ENCODE measurements at places on chromosomes 3 and 15.
A peak's percentile ranks its signal among the peaks of the same experiment; 100 is the strongest.

GRCh38 chr3:195106418-195106906, 164.5 kb downstream of the XXYLT1 start:
- DNase-seq: peak; percentile 41

DNA sequence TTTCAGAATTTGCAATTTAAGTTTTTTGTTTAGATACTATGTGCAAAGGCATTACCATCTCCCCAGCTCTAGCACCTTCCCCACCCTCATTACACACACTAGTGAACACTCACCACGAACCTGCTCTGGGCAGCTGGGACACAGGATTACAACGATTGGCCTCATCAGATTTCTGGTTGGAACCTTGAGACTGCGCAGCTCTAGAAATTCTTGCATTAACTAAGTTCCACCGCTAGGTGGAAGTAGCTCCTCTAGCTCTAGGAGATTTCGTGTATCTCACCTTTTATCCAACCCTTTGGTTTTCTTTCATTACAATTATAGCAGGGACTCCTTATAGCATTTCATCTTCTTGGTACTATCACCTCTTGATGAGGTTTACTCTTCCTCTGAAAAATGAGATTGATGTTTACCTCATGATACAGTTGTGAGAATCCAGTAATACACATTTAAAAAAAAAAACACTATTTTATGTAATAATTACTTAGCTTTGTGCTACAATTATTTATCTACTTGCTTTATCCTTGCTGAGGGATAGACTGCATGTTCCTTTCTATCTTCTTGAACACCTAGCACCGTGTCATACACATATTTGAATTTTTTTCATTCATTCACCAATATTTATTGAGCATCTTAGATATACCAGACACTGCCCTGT, 28.7 kb upstream of the PLOD2 start:
- no peak for DNase-seq

- peak; percentile 82 for DNase-seq
Measured at GRCh38 chr15:65286704-65287519, at the start of gene PARP16. PARP16 (minus strand) TSS chr15:65286883; CDS start chr15:65286426, 457 bp downstream.

- DNase-seq: no peak
Measured at GRCh38 chr3:45055032-45055410, 28.9 kb downstream of the CLEC3B start.

DNA sequence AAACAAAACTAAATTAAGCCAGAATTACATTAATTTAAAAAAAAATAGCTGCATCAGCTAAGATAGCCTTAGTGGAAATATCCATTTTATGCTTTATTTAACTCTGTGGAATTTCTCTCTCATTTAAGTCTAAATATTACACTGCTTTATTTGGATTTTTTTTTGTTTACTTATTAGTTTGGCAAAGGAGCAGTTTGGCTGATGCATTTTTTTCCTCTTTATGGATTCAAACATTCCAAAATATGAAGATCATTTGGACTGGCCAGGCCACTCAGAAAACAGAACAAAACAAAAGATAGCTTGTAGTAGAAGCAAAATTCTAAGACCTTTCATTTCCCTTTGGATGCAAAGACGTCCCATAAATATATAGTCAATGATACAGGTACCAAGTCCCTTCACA, 707.3 kb upstream of the UBE2E2 start:
- DNase-seq: no peak

DNA sequence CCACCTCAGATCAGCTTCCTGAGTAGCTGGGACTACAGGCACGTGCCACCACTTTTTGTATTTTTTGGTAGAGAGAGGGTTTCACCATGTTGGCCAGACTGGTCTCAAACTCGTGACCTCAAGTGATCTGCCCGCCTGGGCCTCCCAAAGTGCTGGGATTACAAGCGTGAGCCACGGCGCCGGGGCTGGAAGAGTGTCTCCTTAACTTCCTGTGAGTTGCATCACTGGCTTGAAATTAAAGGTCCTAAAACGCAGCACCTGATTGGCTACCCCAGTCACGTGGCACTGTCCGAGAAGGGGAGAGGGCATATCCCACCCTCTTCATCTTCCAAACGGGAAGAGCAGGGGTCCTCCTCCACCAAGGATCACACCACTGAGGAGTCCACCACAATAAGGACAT, 5.5 kb upstream of the FAM174B start:
- DNase-seq: no peak

GRCh38 chr15:68667800-68668625, 89.2 kb downstream of the CORO2B start:
- DNase-seq: no peak

DNA sequence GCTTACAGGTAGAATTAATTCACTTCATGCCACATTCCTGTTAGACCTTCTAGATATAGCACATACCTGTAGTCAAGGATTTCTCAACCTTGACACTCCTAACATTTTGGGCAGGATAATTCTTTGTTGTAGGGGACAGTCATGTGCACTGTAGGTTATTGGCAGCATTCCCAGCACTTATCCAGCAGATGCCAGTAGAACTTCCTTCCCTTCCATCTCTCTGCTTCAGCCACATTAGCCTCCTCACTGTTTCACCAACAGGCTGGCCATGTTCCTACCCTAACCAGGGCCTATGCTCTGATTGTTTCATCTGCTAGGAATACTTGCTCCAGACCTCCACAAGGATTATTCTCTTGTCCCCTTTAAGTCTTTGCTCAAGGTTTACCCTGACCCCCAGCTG, 68.0 kb upstream of the STAC start:
- DNase-seq: no peak

DNA sequence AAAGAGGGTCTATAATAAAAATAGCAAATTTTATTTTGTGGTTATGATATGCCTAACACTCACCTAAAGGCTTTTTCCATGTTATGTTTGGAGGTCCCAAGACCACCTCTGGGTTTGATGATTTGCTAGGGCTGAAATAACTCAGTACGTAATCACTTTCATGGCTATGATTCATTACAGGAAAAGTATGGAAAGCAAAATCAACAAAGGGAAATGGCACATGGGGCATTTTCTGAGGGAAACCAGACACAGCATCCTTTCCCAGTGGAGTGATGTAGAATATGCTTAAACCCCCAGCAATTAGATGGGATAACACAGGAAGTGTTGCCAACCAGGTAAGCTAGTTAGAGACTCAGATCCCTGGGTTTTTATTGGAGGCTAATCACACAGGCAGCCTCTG, 701.6 kb upstream of the CBLB start:
- DNase-seq: no peak

DNA sequence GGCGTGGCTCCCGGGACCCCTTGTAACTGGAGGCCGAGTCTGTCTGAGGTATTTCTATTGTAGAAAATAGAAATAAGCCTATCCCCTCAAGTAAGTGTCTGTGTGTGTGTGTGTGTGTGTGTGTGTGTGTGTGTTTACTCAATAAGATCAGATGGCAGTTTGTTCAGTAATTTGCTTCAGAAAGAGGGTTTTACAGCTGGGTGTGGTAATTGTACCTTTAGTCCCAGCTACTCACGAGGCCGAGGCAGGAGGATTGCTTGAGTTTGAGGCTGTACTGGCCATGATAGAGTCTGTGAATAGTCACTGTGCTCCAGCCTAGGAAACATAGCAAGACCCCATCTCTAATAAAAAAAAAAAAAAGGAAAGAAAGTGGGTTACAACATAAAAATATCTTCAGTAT, 8.7 kb downstream of the SPINT1 start:
- DNase-seq: no peak

- DNase-seq: no peak
Measured at GRCh38 chr3:194572944-194573491, 60.2 kb downstream of the TMEM44 start.

- DNase-seq: no peak
Measured at GRCh38 chr3:109353057-109353456, 15.7 kb upstream of the DPPA4 start.

GRCh38 chr3:130905551-130905950, 11.7 kb downstream of the ATP2C1 start:
- no peak for DNase-seq

DNA sequence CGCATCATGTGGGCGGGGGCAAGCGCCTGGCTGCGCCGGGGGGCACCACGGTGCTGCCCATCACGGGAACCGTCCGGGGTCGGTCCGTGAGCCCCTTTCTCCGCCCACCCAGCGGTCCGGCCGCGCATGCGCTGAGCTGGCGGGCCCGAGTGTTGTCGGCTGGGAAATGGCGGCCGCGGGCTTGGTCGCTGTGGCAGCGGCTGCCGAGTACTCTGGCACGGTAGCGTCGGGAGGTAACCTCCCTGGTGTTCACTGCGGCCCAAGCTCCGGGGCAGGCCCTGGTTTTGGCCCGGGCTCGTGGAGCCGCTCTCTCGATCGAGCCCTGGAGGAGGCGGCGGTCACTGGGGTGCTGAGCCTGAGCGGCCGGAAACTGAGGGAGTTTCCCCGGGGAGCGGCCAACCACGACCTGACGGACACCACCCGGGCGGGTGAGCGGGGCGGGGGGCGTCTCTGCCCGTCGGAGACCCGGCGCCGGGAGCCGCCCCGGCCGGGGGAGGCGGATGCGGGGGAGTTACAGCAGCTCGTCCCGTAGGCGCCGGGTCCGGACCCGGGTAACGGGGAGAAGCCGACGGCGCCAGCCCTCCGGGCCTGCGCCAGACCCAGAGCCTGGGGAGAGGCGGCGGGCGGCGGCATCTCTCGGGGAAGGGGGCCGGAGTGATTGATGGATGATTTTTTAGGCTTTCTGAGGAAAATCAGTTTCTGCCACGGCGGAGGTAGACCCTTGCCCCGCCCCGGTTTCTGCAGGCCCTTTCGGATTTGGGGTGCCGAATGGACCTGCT, at the start of gene LRCH3:
LRCH3 (plus strand) TSS at position 142 of the 779 bp plus-strand sequence; CDS start at position 167, 25 bp downstream.
- peak; percentile 76 for DNase-seq

DNA sequence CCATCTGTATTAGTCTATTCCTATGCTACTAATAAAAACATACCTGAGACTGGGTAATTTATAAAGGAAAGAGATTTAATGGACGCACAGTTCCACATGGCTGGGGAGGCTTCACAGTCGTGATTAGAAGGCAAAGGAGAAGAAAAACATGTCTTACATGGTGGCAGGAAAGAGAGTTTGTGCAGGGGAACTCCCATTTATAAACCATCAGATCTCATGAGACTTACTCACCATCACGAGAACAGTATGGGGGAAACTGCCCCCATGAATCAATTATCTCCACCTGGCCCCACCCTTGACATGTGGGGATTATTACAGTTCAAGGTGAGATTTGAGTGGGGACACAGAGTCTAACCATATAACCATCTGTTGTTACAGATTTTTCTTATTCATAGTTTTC, 42.1 kb upstream of the MB21D2 start:
- no peak for DNase-seq

DNA sequence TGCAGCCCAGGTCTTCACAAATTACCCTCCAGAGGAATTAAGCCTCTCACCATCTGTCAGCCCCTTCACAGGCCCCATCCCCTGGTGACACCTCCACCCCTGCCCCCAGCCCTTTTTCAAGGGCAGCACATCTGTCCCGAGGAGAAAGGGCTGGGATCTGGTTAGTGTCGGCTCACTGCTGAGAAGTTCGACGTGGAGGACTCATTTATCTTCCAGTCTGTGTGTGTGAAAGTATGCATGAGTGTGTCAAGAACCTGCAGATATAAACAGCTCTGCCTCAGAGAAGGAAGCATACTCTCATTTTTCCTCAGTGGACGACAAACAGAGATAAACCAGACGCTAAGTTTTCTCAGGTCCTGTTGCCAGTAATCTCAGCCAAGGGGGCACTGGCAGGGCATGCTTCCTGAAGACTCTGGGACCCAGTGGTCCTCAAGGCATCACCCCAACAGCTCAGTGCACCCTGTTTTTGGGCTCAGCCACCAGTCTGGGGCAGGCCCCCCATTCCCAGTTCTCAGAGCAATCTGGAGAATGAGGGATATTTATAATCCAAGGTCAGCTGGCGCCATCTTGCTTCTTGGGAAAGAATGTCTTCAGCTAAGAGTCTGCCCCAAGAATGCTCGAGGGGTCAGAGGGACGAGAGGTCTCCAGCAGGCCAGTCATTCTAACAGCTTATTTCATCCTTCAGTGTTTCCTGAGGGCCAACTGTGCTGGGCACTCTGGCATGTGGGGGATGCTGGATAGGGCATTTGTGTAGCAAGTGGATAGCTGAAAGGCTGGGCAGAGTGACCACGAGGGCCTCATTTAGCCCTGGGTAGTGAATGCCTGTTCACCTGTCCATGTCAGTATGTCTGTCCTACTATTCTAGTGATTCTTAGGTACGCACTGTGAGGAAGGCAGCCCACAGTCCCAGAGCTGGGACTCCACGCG, 73.6 kb downstream of the ADCY5 start:
- no peak for DNase-seq

DNA sequence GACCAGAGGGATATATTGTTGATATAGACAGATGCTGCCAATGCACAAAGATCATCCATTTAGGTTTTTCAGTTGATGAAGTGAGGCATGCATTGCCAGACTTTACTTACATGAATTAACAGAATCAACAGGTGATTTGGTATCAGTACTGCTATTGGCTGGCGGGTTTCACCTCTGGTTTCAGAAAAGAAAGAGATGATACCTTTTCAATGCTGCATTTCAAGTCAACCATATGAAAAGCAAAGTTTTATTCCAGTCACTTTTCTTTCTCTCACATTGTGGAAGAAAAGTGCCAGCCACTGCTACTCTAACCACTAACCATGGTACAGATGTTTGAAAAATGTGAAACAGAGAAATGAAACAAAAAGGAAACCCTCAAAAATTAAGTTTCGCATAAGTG, 289.1 kb downstream of the TIGIT start:
- DNase-seq: no peak

DNA sequence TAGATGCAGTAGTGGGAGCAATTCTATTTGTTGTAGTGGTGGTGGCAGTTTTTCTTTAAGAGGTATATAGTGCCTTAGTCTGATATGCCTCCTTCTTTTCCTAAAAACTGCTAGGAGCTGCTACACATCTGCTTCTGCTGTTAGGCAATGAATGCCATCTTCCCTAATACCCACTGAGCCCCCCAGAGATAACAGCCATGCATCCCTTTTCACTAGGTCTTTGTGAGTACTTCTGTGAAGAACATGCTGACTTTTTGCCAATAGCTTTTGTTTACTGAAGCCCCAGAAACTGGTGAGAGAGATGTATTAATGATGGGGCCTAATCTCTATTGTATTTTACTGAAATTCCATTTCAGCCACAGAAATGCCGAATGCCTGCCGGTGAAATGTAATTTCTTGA, 92.6 kb upstream of the CHL1 start:
- no peak for DNase-seq

DNA sequence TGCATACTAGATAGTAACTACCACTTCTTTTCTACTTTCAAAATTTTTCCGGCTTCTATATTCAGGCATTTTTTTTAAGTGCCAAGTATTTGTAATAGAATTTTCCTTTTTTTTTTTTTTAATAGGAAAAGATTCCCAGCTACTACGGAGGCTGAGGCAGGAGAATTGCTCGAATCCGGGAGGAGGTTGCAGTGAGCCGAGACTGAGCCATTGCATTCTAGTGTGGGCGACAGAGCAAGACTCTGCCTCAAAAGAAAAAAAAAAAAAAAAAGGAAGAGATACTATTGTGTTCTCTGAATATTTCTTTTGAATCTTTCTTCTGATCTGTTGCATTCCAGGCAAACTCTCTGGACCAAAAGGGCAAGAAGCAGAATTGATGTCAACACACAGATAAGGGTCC, 557.3 kb downstream of the FGF12 start:
- DNase-seq: no peak

DNA sequence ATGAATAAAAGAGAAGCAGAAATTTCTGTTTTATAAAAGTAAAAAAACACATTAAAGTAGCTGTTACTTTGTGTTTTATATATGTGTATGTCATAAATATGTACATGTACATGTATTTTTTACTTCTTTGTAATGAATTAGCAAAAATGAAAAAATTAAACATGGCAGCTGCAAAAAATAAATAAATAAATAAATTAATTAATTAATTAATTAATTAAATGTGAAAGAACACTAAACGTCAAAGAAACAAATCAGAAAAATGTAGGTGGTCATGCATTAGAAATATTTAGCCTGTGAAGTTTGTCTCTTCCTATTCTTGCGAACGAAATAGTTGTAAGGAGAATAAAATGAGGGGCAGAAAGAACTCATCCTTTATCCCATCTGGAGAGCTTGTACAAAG, 357.0 kb downstream of the ZIC4 start:
- no peak for DNase-seq
